ENCODE measurements at places on chromosomes 4 and X.

- peak; percentile 32 for DNase-seq
Measured at GRCh38 chr4:42654631-42655268, 2.2 kb downstream of the ATP8A1 start.

GRCh38 chrX:13334491-13334890 lies 14.6 kb upstream of the ATXN3L start:
- DNase-seq = no peak

DNA sequence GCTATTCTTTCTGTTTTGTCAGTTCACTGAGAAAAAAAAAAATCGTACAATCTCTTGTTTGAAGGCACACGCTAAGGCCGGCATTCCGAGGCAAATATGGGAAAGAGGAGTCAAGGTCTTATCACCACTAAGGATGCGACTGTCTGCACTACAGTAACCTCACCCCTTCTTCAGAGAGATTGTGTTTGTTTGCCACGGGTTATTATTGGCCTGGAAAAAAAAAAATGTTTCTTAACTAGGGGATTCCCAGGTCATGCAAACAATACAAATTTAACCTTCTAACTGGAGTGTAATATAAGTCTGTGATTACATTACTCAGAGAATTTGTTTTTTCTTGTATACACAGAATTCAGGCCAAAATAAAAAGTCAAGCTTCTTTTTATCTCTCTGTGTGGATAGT lies 168.3 kb downstream of the TMA16 start:
- no peak for DNase-seq

DNA sequence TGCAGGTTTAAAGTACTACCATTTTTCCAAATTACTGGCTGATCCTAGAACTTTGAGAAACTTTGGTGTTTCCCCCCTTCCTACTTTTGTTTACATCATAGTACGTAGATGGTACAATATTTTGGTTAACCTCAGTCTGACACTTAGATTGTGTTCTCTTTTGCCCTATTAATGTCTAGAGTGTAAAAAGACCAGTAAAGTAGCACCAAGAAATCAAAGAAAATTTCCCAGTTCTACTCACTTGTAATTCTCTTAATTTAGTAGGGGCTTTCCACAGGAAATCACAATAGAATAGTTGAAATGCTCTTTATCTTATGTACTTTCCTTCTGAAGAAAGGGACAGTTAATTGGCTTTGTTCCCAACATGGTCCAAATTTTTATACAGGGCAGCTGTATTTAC lies 51.6 kb downstream of the NFKB1 start:
- DNase-seq = no peak

DNA sequence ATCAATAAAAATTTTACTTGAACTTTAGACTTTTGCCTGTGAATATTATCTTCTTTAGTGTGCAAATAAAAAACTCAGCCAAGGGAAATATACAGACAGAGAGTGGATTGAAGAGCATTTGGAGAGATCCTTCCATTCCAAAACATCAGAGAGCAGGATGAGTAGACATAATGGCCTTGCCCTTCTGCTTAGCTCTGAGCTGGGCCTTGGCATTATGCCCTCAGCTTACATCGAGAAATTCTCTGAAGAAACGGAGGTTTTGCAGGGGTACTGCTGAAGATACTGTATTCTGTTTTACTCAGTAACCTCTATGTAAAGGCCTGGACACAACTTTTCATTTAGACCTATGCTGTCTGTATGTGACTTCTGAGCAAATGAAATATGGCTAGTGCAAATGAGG lies 317.4 kb downstream of the STIM2 start:
- no peak for DNase-seq

DNA sequence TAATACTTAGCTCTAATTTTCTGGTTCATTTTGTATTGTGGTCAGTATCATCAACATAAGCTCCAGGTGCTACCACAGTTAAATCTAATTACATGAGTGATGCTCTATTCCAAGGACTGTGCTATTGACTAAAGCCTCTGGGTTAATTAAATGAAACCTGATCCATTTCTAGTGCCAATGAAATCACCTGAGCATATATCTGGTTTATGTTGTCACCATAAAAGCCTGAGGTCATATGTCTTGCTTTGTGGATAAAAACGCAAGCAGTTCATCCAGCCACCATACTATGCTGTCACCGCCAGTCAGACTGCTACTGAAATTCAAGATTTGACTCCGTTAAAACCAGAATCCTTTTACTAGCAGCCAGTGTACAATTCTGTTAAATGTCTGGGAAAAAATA lies 64.2 kb upstream of the ZNF518B start:
- no peak for DNase-seq

- no peak for DNase-seq
Measured at GRCh38 chr4:76792418-76792817, 105.5 kb downstream of the SOWAHB start.

DNA sequence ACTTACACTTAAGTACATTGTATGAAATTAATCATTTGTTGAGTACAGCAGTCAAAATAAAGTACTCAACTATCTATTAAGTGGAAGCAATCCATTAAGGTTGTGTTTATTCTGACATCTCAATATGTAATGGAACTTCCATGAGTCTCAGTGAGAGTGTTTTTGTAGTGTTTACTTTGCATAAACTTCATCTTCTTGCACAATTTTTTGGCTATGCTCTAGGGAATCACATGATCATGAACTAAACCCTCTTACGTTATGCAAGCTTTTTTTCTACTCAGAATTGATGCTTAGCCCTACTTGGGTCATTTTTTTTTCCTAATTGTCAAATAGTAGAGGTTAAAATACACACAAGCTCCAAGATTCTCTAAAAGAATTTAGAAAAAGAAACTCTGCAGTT lies 21.1 kb upstream of the PIGA start:
- no peak for DNase-seq

DNA sequence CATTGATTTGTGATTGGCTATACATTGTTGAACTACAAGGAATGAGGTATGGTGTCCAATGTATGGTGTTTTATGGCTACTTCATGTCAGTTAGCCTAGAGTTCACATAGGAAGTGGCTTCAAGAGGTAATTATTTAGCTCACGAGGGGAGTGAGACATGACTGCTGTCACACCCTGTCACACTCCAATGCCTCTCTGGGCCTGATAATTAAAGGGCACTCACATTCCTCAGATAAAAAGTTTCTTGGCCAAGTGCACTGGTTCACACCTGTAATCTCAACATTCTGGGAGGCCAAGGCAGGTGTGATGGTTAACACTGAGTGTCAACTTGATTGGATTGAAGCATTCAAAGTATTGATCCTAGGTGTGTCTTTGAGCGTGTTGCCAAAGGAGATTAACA lies 65.0 kb upstream of the DDX60 start:
- no peak for DNase-seq

DNA sequence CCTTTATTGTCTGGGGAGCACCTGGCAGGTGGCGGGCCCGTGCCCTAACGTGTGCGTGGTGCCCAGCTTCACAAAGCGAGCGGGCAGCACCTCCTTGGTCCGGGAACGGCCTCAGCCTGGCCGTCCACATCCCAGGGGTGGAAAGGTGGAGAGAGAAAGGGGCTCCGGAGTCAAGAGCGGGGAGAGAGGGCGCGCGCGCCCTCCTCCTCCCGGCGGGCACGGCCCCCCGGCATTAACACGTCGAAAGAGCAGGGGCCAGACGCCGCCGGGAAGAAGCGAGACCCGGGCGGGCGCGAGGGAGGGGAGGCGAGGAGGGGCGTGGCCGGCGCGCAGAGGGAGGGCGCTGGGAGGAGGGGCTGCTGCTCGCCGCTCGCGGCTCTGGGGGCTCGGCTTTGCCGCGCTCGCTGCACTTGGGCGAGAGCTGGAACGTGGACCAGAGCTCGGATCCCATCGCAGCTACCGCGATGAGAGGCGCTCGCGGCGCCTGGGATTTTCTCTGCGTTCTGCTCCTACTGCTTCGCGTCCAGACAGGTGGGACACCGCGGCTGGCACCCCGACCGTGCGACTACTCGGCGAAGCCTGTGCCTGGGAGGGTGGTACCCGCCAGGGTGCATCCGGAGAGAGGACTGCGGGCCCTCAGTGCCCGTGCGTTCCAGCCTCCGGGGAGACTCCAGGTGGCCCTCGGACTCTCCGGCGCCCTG lies at the start of gene KIT:
TSS of gene KIT (plus strand) at position 407 of the 701 bp plus-strand sequence. CDS start at position 465, 58 bp downstream.
- peak; percentile 70 for DNase-seq

DNA sequence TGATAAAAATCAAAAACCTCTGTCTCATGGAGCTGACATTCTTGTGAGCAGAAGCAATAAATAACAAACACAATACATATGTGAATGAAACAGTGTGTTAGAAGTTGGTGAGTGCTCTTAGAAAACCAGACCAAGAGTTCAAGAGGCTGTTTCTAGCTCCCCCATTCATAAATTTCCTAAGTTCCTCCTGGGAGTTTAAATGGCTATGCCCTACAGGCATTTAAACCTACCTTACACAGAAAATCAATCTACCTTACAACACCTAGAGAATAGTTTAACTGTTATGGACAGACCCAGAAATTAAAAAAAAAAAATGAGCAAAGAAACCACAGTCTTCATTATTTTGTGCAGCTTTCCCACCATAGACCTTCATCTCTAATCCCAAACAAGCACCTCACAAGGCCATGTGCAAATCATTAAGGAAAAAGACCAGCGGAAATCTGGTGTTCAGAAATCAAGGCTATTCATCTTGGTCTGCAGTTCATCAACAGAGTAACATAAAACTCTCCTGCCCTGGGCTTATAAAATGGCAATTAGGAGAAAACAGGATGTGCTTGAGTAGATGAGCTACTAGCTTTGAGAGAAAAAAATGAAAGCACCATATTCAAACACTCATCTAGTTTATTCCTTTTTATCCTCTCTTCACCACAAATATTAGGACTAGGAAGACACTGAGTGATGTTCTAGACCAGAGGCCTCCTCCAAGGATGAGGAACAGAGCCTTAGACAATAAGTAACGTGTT lies 147.2 kb downstream of the SHROOM3 start:
- DNase-seq = no peak

DNA sequence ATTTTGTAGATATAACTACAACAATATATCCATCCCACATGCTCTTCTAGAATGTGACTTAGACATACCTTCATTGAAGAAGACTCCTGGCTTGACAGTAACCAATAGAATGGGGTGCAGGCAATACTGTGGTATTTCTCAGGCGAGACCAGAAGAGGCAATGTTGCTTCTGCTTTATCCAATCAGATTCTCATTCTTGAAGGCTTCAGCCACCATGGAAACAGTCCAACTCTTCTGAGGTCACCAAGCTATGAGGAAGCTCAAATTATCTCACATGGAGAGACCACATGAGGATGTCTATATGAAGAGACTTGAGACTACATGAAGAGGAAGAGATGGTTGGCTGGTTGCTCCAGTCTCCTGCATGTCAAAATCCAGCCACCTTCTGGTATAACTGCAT lies 469.9 kb downstream of the PCDH10 start:
- no peak for DNase-seq

DNA sequence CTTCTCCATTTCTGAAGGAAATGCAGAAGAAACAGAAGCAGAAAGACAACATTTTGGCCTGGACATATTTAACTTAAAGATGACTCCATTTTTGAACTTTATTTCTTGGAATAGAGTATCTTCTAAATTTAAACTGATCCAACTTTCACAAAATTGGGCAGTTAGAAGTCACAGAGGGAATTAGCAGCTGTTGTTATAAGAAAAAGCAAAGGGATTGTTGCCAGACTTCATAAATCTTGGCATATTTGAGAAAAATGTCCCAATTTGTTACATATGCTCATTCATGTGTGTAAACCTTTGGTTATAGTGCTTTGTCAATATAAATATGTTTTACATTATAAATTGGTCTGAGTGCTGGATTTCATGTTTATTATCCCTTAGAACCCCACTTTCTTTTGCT lies 3.4 kb downstream of the GLUD2 start:
- no peak for DNase-seq

DNA sequence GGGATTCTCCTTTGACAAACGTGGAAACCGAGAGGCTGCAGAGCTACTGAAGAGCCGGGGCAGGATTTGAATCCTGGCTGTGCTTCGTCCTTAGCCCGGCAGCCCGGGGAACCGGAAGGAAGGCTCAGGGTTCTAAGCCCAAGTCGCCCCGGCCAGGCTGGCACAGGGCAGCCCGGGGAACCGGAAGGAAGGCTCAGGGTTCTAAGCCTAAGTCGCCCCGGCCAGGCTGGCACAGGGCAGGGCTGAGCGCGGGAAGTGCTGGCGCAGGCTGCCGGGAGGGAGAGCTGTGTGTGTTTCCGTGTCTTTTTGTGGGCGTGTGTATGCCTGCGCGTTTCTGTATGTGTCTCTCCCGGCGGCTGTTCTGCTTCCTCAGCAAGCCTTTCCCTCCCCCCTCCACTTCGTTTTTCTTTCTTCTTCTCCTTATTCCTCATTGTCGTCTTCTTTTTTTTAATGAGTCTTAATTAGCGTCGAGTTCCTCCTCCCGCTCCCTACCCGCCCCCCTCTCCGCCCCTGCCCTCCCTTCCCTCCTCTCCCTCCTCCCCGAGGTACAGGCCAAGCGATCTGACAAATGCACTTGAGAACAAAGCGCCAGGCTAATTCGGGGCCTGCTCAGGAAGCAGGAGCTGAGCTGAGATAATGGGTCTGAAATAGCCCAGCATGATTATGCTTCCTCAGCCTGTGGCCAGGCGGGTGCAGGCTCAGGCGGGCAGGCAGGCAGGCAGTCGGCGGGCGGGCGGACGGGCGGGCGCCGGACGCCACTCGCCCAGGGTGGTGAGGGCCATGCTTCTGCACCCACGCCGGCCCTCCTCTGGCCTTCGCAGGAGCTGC lies 65.9 kb downstream of the EFNB1 start:
- peak; percentile 12 for DNase-seq

DNA sequence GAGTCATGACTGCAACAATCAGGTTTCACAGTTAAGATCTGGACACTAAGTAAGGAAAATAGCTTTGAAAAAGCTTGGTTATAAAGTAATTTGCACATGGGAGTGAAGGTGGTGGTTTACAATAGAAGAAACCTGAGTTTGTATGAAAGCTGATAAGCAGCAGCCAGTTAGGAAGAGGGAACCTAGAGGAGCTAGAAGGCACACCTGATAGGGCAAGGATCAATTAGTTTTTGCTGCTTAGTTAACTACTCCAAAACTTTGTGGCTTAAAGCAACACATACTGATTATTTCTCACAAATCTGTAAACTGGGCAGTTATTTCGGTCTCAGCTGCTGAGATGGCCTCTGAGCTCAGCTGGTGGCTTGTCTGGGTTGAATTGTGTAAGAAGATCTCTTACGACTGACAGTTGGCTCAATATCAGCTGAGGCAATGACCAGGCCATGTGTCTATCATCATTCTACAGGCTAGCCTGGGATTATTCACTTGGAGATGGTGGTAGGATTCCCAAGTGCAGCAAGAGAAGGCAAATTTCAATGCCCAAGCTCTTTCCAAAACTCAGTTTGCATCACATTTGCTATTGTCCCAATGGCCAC lies 255.0 kb upstream of the PITX2 start:
- no peak for DNase-seq

DNA sequence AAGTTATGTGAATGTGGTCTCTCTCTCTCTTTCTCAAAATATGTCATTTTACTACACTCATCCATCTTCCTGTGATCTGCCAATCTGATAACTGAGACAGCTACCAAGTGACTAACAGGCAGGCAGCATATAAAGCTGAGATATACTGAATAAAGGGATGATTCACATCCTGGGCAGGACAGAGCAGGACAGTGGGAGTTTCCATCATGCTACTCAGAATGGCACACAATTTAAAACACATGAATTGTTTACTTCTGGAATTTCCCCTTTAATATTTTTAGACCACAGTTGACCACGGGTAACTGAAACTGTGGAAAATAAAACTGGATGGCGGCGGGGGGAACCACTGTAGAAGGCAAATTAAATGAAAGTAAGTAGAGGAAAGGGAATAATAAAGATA lies 58.6 kb upstream of the DCTD start:
- DNase-seq = peak; percentile 83

- no peak for DNase-seq
Measured at GRCh38 chr4:127730142-127730913, at the start of gene SLC25A31. TSS of gene SLC25A31 (plus strand) at chr4:127730400. CDS start at chr4:127730546, 146 bp downstream.

- DNase-seq = no peak
Measured at GRCh38 chr4:13766761-13767540, 139.4 kb upstream of the BOD1L1 start.
